ENCODE measurements at places on chromosomes 11 and 22.
A peak's percentile ranks its signal among the peaks of the same experiment; 100 is the strongest.

DNA sequence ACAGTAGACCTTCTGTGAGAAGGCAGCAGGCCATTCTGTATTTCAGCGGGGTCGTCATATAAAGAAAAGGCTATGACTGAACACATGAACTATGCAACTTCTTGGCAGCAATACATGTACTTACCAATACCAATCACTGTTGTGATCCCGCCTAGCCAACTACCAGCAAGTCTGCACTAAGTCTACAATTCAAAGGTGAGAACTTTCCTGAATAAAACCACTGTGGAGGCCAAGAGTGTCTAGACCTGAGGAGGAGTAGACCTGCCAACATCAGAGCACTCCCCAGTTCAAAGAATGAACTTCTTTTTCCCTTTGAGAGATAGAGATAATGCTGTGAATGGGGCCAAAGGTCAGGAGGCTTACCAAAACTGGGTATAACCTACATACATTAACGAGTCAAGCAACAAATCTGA lies 108.2 kb downstream of the SIK3 start:
- no peak for ATAC-seq

DNA sequence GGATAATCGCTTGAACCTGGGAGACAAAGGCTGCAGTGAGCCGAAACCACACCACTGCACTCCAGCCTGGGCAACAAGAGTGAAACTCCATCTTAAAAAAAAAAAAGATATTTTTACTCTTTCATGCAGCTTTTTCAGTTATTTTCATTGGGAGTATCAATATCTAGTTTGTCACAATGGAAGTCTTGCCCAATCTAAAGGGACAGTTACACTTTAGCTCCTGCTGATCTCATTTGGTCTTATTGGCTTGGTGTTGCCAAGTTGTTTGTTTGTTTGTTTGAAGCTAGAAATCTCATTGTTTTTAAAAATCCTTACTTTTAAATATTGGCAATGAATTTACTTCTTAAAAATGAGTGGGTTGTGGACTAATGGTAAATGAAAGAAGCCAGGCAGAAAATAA lies 24.7 kb downstream of the CEP295 start:
- ATAC-seq = no peak

GRCh38 chr11:77259641-77260040 lies 41.8 kb downstream of the GDPD4 start:
- no peak for ATAC-seq

GRCh38 chr22:49724893-49725489 lies 102.7 kb downstream of the BRD1 start:
- ATAC-seq = peak; percentile 81

DNA sequence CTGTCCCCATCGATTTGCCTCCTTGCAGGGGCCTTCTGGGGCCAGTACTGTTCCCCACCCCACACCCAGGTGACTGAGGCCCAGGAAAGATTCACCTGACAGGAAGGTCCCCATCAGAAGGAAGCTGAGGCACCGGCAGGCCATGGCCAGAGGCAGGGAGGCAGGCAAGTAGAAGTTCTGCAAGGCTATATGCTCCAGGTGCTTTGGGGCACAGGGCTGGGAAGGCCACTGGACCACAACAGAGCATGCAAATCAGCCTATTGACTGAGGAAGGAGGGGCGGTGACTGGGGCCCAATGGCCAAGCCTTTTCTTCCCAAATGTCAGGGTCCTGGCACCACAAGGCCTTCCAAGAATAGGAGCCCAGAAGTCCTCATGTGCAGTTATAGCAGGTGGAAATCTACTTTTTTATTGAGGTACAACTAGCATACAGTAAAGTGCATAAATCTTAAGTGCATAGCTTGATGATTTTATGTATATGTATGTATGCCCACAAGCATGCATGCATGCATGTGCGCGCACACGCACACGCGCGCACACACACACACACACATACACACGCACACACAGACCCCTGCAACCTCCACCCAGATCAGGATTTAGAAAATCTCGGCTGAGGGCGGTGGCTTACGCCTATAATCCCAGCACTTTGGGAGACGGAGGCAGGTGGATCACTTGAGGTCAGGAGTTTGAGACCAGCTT lies at the start of gene VPREB3:
TSS of gene VPREB3 (minus strand) at position 206 of the 700 bp plus-strand sequence. CDS start at position 144, 62 bp downstream.
- no peak for ATAC-seq

- ATAC-seq = no peak
Measured at GRCh38 chr11:26896719-26897118, 97.2 kb upstream of the FIBIN start.

DNA sequence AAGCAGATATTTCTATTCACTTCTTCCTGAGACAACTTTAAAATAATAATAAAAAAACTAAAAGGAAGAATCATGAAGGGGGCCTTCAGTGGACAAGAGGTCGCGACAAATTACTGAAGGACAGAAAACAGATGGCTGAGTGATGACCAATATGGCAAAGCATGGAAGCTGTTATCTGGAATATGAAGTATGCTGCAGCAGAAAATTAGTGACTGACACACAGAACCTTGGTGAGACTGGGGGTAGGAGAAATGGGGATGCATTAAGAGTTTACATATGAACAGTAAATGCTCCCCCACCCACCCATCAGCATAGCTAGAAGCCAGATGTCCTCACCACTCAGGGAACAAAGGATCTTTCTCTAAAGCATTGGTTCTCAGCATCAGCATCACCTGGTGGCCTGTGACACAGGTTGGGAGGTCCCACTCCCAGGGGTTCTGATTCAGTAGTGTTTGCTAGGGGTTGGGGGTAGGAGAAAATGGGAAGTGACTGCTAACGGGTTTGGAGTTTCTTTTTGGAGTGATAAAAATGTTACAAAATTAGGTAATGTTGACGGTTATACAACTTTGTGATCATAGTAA lies 59.7 kb downstream of the NARS2 start:
- no peak for ATAC-seq

DNA sequence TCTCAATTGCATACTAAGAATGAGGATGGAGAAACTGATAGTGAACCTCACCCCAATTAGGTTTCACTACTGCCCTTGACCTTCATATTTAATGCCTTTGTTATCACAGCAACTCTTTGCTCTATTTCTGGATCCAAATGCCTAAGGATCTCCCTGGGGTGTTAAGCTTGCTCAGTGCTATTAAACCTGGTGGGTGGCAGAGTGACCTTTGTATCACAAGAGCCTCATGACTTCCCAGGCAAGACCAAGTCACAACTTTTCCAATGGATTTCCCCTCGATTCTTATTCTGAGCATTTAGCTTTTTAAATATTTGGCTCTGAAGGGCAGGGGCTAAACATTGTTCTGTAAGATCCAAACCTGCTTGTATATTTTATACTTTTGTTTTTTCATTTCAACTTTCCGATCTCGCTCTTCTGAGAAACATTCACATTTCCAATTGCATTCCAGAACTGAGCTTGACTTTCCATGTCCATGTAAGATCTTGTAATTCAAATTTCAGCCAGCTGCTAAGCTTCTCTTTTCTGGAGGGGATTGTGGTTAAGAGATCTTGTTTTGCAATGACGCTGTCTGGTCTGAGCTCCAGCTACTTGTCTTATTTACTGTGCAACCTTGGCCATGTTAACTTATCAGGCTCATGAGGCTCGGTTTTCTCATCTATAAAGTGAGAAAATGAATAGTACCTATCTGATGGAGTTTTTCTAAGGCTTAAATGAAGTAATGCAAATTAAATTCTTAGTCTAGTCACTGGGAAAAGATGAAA lies 6.4 kb upstream of the EHF start:
- ATAC-seq = peak; percentile 7

DNA sequence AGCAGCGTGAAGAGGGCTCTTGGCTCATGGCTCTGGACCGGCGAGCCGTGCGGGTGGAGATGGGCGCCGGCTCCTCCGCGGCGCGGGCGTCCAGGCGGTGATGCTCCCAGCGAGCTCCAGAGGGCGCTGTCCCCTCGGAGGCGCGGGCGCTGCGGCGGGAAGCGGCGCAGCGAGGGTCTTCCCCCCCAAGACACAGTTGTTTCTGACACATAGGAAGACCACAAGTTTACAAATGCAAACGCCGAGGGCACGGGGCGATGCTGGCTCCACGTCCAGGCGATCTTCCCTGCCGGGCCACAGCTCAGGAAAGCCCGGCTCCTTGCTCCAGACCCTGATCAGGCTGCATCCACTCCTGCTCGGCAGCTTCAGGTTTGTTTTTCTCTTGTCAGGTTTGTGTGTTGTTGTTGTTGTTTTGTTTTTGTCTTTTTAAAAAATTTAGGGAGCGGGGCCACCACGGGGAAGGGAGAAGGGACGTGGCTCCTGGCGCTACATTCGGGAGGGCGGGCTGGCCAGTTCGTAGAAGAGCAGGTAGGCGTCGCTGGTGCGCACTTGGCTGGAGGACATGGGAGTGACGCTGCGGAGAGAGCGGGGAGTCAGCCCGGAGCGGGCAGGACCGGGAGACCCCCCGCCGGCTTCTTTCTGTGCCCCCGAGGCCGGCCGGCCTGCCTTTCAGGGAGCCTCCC lies 10.0 kb upstream of the MFRP start:
- ATAC-seq = peak; percentile 77

DNA sequence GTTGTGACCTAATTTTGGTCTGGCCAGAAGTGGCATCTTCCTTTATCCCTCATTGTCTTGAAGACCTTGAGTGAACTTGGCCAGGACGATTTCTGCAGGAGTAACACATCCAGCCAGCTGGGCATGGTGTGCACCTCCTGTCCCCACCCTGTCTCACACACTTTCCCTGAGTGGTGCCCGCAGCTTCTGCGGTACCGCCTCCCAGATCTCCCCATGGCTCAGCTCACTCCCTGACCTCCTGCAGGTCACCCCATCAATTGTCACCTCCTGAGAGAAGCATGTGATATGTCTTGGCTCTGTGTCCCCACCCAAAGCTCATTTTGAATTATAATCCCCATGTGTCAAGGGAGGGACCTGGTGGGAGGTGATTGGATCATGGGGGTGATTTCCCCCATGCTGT lies 50.2 kb upstream of the TP53I11 start:
- no peak for ATAC-seq

GRCh38 chr11:123576501-123576900 lies 77.9 kb downstream of the SCN3B start:
- no peak for ATAC-seq

- no peak for ATAC-seq
Measured at GRCh38 chr22:27986459-27986858, 67.4 kb upstream of the PITPNB start.

DNA sequence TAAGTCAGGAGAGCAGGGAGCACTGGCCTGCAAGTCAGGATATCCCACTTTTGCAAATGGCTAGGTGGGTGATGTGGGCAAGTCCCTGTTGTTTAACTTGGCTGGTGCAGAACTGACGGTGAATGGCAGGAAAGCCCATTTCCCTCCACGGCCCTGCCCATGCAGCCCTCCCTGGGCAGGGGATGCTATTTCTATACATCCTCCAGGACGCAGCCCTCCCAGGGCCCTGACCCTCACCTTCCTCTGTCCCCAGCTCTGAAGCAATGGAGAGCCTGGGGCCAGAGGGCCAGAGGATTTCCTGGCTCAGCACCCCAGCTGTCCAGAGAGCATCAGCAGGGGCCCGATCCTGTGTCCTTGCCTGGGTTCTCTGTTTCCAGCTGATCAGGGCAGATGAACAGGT lies 91.3 kb downstream of the TSPAN18 start:
- ATAC-seq = no peak

DNA sequence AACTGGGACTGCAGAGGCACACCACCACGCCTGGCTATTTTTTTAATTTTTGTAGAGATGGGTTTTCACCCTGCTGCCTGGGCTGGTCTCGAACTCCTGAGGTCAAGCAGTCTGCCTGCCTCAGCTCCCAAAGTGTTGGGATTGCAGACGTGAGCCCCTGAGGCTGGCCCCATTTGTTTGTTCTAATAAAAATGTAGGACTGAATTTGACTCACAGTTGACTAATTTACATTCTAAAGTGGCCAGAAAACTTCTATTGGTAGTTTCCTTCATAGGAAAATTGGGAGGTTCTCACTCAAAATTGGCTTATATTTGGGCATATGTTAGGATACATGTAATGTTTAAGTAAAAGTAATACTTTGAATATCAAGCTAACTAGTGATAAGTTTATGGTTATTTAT lies 35.0 kb downstream of the PPFIA1 start:
- no peak for ATAC-seq

DNA sequence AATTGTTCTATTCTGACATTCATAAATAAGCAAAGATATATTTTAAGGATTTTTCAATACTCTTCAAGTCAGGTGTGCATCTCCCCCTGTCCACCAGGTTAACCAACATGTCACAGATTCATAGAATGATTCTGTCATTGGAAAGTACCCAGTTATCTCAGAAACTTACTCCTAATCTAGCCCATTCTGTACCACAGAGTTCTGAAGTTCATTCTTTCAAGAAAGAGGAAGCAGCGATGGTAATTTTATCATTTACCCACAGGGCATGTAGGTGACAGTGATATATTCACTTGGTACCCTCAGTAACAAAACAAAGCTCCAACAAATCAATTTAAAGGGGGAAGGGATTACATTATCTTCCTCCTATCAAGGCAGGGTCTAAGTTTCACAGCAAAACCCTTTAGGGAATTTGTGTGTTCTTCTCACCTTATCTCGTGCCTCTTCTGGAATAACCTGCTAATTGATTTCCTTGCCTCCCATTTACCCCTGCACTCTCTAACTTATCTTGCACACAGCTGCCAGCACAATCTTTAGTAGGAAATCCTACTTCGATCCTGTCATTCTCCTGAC lies 19.0 kb upstream of the MPPED2 start:
- ATAC-seq = no peak

GRCh38 chr11:45765836-45766235 lies 39.1 kb upstream of the SLC35C1 start:
- no peak for ATAC-seq

DNA sequence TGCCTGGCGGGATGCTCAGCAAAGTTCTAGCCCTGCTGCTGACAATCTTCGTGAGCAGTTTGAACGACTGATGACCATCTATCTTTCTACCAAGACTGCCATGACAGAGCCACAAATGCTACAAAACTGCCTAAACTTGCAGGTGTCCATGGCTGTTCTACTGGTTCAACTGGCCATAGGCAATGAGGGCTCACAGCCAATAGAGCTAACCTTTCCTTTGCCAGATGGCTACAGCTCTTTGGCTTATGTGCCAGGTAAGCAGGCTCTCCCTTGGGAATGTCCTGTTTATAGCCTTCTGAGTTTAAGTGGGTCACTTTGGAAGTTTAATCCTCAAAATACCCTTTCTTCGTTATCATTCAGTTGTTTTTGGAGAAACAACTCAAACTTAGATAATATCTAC lies 20.1 kb downstream of the UBE4A start:
- ATAC-seq = no peak

GRCh38 chr11:1012740-1013630 lies 23.5 kb downstream of the MUC6 start:
- no peak for ATAC-seq

GRCh38 chr11:42243385-42243784 lies 783.9 kb upstream of the LRRC4C start:
- ATAC-seq = no peak

DNA sequence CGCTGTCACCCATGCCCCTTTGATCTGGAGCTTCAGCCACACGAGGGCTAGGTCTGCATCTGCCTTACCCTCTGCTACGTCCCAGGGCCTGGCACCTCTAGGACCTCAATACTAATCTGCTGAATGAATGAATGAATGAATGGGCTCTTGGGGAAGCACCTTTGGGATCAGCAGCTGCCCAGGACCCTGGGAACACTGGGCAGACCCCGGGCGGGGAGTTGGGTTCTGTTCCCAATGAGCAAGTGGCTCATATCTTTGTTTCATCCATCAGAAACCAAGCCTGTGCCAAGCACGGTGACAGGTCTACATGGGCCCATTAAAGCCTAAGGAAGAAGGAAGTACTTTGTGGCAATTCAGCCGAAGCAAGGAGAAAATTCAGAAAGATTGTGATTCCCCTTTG lies 41.5 kb upstream of the SHISAL1 start:
- no peak for ATAC-seq

- ATAC-seq = no peak
Measured at GRCh38 chr22:27768027-27768653, 33.4 kb downstream of the MN1 start.

Measured in activated CD4-positive, CD25-positive, alpha-beta regulatory T cell treated with anti-CD3 and anti-CD28 coated beads, Interleukin-2, amount 50 U/mL, for 24 hours (primary cell).